NCI-H2107 (cell line): ENCODE measurements at places on chromosomes 12 and 14.

DNA sequence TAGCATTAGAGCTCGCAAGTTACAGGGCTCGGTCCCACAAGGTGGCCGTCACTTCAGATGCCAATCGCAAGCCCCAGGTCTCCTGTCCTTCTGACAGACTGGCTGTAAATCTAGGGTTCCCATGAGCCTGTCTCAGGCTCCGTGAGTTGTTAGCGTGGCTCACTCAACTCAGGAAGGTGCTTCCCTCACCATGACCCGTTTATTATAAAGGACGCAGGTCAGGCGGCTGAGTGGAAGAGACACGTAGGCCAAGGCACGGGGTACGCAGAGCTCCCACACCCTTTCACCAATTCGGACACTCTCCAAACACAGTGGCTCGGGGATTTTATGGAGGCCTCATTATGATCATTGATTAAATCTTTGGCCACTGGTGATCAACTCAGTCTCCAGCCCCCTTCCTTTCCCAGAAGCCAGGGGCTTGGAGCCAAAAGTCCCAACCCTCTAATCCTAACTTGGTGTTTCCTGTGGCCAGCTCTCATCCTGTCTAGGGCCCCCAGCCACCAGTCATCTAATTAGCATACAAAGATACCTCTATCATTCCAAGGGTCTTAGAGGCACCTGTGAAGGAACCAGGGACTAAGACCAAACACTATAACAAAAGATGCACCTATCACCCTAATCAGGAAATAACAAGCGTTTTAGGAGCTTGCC, 25.8 kb upstream of the LRTM2 start:
- DNase-seq, result no peak

DNA sequence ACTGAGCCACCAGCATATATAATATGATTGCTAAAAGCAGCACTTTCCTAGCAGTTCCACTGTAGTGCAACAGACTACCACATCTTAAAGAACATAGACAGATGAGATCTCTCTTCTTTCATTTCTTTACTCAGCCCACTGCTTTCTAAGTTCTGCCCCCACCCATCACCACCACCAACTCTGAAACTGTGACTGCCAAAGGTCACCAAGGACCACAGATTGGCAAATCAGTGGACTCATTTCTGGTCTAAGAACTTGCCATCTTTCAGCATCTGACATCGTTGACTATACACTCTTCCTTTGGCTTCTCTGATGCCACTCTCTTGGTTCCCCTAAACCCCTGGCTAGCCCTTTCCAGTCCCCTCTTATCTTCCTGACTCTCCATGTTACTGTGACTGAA, 38.4 kb downstream of the IFNG start:
- DNase-seq, result no peak

DNA sequence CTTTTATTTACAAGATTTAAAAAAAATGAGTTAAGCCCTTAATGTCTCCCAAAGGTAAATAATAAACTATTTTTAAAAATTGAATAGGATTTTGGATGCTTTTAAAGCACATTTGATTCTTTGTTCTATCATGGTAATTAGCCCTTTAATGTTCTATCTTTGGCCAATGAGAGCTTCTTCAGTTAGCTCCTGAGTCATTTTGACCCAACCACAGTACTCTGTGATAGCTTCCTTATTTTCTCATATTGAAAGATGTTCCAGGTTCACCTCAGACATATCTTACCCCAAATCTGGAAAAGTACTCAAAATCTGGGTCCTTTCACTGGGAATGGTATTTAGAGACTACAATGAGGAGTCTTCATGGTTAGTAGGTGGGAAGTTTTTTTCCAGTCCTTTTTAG, 98.0 kb downstream of the MYRFL start:
- DNase-seq, result no peak

DNA sequence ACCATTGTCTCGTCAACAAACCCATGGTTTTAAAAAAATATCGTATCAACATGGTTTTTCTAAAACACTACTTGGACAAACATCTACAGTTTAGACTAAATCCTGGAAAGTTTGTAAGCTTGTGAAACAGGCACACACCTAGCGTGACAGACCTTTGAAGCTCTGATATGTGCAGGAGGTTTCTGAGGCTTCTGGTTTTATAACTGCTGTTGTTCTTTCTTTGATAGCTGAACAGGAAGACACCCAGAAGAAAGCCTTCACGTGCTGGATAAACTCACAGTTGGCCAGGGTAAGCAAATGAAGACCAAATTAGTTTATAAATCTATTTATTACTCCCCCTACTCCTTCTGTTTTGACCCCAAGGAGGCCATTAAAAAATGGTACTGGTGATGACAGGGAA, 87.6 kb downstream of the SYNE2 start:
- no peak for DNase-seq

GRCh38 chr12:8057306-8057705, 8.9 kb downstream of the C3AR1 start:
- no peak for DNase-seq

- no peak for DNase-seq
Observed at GRCh38 chr12:11618046-11618445, 31.4 kb upstream of the ETV6 start.

DNA sequence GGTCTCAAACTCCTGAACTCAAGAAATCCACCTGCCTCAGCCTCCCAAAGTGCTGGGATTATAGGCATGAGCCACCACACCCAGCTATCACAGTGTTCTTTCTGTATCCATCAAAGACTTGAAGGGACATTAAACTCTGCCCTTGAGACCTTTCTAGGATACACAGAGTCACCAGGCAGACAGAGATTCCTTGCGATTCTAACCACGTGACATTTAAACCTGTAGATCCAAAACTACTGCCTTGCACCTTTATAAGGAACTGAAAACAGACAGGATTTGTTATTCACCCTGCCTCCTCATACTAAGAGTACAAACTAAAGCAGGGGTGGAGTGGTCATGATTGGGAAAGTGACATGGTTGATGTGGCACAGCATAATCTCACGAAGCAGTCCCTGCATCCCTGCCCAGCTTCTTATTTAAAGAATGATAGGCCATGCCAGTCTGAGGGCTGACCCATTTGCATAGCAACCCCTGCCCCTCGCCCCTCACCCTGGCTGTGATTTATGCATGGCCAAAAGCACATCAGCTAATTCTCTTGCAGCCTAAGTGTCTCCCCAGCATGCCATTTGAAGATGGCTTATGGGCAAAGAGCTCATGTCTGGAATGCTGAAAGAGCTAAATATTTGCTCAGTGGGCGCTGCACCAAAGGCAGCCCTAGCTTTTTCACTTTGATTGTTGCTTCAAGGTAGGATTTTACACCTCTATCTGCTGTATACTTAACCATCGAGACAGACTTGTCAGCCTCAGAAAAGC, 43.2 kb upstream of the MYBPC1 start:
- DNase-seq, result no peak

GRCh38 chr12:55930771-55931316, at the start of gene DGKA:
TSS of gene DGKA (plus strand) at chr12:55931162. CDS start at chr12:55936504, 5,342 bp downstream.
- no peak for DNase-seq

GRCh38 chr14:53042480-53042879, 91.6 kb upstream of the FERMT2 start:
- DNase-seq, result no peak

DNA sequence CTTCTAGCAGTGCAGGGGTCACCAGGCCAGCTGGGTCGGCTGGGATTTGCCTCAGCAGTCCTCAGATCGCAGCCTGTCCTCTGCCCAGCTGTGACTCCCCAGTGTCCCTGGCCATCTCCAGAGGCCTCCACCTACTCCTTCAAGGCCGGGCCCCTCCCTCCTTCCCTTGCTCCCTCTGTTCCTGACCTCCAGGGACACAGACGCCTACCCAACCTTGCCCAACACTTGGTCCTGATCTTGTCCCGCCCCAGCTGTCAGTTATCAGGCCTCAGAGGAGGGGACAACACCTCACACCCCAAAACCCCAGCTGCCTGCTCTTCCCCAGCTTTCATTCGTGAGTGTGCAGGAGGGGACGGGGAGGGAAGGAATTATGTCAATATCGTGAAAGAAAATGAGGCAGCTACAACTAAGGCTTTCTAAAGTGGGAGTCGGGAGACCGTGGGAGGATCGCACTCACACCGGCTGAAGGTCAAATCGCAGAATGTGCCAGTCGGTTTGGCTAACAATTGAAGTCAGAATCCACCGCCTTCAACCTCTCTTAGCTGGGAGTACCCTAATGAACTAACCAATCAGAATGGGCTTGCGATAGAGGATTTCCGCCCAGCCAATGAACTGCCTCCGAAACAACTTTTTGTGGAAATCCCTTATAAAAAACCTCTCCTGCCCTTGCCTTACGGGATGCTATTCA, 9.4 kb upstream of the PLBD2 start:
- DNase-seq, result no peak

- no peak for DNase-seq
Observed at GRCh38 chr14:70934502-70935134, 27.4 kb downstream of the PCNX1 start.

DNA sequence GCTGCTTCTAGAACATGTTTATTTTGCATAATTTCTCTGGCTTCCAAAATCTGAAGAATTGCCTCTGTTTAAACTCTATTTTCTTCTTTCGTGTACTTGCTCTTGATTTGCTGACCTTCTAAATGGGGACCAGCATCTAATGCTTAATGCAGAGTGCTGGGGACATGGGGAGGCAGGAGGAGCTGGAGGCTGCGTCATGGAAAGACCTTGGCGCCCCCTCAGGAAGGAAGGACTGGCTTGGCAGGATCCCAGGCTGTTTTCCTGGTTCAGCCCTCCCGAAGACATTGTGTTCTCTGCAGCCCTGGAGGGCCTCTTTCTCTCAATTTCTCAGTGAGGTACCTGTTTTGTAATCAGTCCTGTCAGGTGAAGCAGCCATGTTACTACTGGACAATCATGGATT, 5.5 kb downstream of the PRKCH start:
- no peak for DNase-seq

DNA sequence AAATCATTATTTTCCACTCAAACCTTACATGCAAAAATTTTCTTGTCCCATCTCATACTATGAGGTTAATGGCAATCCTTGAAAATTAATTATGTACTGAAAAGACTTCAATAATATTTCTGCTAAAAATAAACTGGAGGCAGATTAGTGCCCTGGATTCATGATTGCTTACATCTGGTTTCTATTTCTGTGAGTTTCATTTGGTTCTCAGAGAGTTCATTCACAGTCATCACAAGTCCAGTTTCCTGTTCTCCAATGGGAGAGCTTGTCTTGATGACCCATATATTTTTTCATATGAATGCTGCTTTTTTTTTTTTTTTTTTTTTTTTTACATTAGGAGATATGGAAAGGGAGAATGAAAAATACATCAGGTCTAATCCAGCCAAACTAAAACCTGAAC, 6.6 kb upstream of the PTHLH start:
- no peak for DNase-seq

DNA sequence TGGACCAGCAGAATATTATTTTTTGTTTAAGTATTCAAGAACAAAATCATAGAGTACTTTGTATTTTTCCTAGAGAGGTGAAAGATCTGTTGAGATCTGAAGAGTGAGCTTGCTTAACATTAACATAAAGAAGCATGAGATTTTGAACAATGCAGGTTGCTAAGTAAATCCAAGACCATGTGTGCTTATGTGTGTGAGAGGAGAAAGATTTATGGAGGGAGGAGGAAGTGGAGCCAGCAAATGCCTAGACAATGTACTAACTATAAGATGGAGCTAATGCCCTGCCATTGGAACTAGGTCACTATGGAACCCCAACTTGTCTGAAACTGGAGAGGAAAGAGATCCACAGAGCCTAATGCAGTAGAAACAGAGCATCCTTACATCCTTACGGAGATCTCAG, 13.3 kb downstream of the FAM161B start:
- DNase-seq, result no peak

- DNase-seq, result no peak
Observed at GRCh38 chr12:30010071-30011052, 226.6 kb upstream of the TMTC1 start.

DNA sequence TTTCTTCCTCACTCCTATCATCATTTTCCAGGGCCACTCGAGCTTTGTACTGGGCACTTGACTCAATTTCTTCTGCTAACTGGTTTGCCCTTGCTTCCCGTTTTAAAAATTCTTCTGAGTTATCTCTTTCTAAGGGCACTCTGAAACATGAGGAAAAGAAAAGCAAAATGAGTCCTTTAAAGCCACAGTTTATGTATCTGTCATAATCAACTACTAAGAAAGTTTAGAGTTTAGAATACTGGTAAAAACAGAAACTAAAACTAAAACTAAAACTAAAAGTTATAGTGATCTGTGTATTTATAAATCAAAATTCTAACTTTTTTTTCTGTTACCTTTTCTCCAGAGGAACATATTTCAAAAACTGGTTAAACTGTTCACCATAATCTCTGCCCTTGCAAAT, 79.2 kb downstream of the ATXN2 start:
- no peak for DNase-seq

DNA sequence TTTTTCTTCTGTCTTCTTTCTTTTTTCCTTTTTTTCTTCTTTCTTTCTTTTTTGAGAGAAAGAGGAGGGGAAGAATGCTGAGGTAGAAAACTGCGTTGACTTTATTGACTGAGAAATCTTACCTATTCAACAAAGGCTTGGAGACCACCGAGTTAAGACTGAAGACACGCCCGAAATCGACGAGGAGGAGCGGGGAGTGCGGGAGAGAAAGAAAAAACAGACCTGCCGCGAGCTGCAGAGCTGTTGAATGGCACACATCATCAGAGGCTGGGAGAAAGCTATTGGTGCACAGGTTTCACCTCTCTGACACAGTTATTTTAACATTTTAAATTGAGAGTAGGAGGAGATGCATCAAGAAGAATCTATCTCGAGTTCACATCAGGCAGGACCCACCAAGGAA, 5.1 kb downstream of the ASCL1 start:
- no peak for DNase-seq

DNA sequence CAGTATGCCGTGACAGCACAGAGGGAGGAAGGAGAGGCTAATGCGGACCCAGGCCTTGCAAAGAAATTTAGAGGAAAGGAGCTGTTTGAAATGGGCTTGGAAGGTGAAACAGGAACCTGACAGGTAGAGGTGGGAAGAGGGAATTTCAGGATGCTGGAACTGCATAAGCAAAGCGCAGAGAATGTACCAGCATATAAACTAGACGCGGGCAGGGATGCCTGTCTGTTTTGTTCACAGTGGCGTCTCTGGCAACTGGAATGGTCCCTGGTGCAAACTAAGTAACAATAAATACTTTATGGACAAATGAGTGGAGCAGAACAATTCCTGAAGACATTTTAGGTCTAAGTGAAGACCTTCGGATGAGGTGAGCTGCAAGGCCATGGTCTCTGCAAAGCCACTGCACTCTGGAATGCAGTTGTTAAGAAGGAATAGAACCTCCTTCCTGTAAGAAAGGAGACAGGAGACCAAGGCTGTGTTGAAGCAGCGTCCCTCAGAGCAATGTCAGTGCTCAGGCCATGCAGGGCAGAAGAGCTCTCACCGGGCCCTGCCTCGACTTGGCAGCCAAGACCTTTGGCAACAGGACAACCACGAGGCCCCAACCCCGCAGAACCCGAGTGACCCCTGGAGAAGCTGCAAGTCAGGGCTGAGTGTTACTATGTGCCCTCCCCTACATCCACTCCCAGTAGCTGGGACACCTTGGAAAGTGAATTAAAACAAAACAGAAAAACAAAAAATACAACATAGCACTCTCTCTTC, 42.8 kb downstream of the PITPNM2 start:
- no peak for DNase-seq

GRCh38 chr14:57714487-57714931, 151.4 kb downstream of the SLC35F4 start:
- DNase-seq, result no peak
